CD4-positive, alpha-beta T cell treated with Interleukin-17A for 4 hours (primary cell): ENCODE measurements at places on chromosomes 2 and 18.

DNA sequence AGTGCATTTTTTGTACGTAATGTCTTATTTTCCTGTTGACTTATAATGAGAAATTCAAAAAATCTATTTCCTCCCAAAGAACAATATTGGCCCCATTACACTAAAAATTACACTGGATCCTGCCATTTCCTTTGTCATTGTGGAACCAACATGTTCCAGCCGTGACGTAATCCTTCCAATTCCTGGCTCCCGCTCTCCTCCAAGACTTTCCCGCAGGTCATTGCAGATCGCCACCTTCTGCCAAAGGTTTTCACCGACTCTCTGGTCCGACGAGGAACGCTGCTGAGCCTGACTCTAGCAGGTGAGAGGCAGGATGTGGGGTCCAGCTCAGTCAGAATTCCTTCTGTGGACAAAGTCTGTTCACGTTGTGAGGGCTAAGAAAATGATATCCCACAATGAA is 38.0 kb downstream of the PTGR3 start:
- no peak for DNase-seq

DNA sequence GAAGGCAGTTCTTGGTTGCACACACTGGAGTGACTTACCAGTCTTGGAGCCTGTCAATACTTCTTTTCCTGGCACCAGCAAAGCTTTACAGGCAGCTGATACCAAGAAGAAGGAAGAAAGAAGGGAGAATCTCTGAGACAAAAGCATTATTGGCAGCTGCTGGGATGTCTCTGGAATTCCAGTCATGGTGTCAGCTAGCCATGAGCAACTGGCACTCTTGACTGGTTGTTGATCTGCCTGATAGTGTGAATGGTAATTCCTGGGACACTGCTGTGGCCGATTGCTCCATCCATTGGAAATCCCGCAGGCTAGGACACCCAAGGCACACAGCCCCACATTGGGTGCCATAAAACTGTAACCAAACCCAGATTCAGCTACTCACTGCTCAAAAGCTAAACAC is 17.8 kb upstream of the SPAG16 start:
- DNase-seq = no peak

DNA sequence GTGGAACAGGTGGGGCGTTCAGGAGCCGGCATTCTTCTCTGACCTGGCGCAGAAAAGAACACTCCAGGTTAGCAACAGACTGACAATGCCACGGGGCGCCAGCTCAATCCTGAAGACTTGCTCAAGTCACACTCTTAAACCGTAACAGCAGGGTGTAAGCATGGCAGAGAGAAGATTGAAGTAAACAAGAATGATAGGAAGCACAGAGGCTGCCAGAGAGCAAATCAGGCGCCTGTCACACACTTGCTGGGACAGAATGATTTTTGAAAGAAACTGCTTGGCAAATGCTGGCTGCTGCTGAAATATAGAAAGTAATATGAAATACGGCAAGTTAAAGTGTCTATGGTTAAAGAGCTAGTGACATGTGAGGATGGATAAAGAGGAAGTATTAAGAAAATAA is 80.5 kb downstream of the MEP1B start:
- no peak for DNase-seq

GRCh38 chr2:170276925-170277629 is 99.1 kb downstream of the MYO3B start:
- DNase-seq = no peak

- peak; percentile 72 for DNase-seq
Measured at GRCh38 chr18:50297621-50298442, 10.3 kb upstream of the CXXC1 start.

- no peak for DNase-seq
Measured at GRCh38 chr2:171723716-171724683, 36.7 kb downstream of the DYNC1I2 start.

DNA sequence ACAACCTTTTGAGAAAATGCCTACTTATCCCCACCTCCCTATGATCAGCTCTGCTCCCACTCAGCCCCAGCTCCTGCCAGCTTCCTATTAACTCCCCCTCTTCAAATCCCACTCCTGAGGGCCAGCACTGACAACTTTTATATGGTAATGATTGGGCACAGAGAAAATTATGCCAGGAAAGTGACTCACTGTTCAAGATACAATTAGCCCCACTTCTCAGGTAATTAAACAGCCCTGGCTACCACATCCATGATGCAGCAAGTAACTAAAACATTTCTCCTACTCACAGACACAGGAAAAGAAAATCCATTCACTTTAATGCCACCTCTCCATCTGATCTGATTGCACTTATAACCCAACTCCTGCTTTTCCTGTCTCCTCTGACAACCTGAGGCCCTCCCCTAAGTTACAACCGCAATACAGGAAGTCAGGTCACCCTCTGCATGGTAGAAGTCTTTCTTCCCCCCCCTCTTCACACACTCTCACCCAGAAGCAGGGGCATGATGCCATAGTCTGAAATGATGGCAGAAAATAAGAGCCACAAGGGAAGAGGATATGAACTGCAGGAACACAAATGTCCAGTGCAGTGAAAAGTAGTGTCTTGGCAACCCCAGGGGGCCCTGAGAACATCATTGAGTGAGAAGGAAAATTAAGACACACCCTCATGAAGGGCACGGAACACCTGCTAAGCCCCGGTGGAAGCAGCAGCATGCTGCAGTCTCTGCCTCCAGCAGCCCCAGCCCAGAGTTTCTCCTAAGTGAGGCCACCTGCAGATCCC is 54.4 kb downstream of the STK39 start:
- peak; percentile 54 for DNase-seq

- DNase-seq = no peak
Measured at GRCh38 chr2:134408386-134408785, 154.5 kb downstream of the MGAT5 start.

DNA sequence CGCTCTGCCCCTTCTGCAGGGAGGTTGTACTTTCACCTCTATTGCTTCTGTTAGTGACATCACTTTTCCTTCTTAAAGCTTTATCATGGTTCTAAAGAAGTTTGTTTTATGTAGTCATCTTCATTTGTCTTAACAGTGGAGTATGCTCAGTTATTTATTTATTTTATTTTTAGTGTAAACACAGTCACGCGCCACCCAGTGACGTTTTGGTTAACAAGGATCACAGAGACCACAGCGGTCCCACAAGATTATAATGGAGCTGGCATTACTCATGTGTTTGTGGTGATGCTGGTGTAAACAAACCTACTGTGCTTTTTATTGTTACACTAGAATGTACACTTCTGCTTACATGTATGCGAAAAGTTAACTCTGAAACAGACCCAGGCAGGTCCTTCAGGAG is 89.9 kb downstream of the SOX11 start:
- no peak for DNase-seq

GRCh38 chr2:58146707-58147106 is 94.4 kb downstream of the FANCL start:
- DNase-seq = no peak

GRCh38 chr2:191234376-191234775 is 10.8 kb upstream of the MYO1B start:
- DNase-seq = no peak

DNA sequence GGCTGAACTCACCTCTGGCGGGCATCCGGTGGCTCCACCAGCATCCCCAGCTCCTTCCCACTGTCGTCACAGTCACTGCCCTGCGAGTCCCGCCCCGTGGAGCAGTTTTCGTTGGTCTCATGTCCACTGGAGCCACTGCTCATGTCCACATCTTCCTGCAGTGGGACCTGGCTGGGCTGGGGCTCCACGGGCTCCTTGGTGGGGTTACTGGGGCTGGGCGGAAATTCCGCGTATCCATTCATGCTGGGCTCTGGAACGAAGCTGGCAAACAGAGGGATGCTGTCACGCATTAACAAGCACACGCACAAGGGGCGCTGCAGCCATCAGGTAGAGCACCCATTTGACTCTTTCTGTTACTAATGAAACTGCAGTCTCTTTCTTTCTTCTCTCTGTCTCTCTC is 10.7 kb downstream of the PER2 start:
- no peak for DNase-seq

- no peak for DNase-seq
Measured at GRCh38 chr2:238255151-238255551, 15.3 kb upstream of the HES6 start.

- no peak for DNase-seq
Measured at GRCh38 chr2:226969417-226970080, 133.7 kb downstream of the RHBDD1 start.

GRCh38 chr2:227853765-227854271 is 17.6 kb upstream of the DAW1 start:
- DNase-seq = no peak

DNA sequence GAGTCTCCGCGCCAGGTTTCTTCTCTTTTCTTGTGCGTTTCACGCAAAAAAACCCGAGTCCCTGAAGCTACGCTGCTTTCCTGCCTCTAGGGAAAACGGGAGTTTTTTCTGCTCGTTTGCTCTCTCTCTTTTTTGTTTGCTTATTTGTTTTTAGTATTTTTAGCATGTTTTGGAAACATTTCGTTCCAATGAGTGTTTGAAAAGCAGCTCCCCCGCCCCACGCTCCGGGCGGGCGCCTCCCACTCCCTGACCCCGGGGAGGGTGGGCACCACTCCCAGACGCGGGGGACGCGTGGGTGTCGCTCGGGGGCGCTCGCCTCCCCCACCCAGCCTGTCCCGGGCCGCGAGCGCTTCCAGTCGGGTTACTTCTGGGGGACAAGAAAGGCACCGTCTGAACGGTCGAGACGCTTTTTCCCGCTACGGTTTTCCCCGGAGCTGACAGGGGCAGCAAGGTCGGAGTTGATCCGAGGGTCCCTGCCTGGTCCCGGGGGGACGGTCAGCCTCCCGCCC is 446 bp upstream of the EFHD1 start:
- no peak for DNase-seq

DNA sequence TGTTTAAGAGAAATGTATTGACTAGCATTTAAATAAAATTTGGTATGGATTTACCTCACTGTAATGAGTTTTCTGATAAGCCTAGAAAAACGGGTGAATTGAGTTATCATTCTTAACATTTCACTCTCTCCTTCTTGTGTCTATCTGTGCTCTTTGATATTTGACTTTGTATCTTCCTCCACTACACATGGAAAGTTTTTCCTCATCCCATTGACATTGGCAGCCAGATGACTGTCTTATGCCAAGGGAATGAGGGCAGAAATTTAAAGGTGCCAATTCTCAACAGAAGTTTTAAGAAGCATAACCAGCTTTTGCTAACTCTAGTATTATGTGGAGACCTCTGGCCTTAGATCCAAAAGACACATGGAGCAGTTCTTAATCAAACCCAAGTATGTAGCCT is 376.6 kb downstream of the DSEL start:
- no peak for DNase-seq

- DNase-seq = no peak
Measured at GRCh38 chr2:25797620-25798488, 80.4 kb downstream of the ASXL2 start.

DNA sequence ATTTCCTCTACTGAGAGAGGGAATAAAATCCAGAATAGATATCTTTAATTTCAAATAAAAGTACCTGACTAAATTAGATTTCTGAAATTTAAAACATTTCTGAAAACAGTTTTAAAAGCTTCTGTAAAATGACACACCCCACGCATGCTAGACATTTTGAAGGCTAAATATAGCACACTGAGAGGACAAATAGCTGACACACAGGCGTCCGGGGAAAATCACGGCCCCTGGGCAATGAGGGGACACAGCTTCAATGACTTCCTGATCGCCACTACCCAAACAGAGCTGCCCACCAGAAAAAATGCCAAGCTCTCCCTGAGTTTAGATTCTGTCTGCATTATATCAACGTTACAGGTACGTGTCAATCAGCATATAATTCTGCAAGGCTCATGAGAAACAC is 10.9 kb downstream of the TBC1D8 start:
- no peak for DNase-seq

- no peak for DNase-seq
Measured at GRCh38 chr18:13500869-13501542, 225.4 kb downstream of the FAM210A start.

DNA sequence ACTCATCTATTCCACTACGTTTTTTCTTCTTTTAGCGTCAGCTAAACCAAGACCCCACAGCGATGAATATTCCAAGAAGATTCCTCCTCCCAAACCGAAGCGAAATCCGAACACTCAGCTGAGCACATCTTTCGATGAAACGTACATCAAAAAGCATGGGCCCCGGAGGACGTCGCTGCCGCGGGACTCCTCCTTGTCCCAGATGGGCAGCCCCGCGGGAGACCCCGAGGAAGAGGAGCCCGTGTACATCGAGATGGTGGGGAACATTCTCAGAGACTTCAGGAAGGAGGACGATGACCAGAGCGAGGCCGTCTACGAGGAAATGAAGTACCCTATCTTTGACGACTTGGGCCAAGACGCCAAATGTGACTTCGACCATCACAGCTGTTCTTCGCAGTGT is 182.4 kb downstream of the NYAP2 start:
- no peak for DNase-seq

GRCh38 chr18:11897781-11898180 is 10.3 kb downstream of the MPPE1 start:
- DNase-seq = no peak

DNA sequence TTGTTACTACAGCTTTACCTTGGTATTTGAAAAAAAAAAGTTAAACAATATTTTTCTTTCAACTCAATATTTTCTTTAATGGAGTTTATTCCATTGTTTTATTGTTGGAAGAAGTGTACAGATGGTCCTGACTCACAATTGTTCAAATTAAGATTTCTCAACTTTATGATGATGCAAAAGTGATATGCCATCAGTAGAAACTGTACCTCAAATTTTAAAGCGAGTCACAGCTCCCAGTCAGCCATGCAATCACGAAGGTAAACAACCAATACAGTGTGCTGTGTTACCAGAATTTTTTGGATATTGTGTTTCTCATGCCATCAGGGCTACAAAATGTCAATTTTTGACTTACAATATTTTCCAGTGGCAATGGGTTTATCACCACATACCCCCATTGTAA is 54.0 kb upstream of the COL5A2 start:
- no peak for DNase-seq

DNA sequence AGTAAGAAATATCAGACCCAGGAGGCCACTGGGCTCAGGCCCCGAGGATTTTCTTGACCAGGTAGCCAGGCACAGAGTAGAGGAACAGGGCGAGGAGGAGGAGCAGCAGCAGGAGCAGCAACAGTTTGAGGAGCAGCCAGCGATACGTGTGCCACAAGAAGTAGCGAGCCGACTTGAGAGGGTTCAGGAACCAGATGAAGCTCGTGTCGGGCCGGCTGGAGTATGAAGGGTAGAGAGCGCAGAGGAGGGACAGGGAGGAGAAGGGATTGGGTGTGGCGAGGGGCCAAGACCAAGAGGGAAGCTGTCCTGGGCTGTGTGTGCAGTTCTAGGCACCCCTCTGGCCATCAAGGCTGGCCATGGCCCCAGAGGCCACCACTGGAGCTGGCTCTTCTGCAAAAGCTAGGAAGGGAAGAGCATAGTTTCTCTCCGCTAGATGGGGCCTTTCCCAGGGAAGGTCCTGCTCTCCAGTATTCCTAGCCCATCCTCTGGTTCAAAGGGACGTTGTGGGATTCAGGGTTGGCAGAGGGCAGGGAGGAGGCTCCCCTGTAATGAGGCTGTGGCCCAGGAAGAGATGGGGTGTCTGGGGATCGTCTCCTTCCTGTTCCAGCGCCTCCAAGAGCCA is 17.8 kb downstream of the OTOF start:
- DNase-seq = no peak

- DNase-seq = no peak
Measured at GRCh38 chr2:47057687-47058002, 97.5 kb downstream of the STPG4 start.
